IPS DF 19.7 (cell line): ENCODE measurements at places on chromosomes 4 and X.

GRCh38 chr4:37446016-37446415, 201.5 kb downstream of the NWD2 start:
- no peak for DNase-seq

DNA sequence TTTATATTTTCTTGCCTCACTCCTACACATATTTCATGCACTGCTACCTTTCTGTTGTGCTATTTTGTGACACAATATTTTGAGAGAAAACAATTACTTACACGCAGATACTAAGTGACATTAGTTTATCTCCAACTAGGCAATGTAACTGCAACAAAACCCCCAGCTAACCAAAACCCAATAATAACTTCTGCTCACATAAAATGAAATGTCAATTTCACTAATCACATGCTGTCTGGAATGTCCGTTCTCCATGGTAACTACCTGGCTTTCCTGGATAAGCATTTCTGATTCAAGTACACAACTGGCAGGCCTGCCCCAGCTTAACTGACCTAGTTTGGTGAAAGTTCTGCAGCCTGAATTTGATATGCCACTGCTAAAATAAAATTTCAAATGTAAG, 313.5 kb downstream of the TMA16 start:
- DNase-seq, result no peak

GRCh38 chr4:163895378-163896005, 401.0 kb downstream of the TMA16 start:
- DNase-seq, result no peak

GRCh38 chr4:128450326-128451120, 162.9 kb upstream of the PGRMC2 start:
- DNase-seq, result no peak

GRCh38 chr4:73741750-73742489, 1.6 kb downstream of the CXCL8 start:
- DNase-seq, result no peak
